ENCODE measurements at places on chromosomes 1 and 21. TPM values are rescaled to one million over a fixed set of nuclear protein-coding genes. Genes with fewer than 3 reads are reported as not detected.

GRCh38 chr1:178046591-178047270 is 47.2 kb upstream of the RASAL2 start:
- no peak overlapping the region for H3K27ac ChIP-seq
- DNase-seq: no peak
- H3K4me1 ChIP-seq: no peaks in the 10 kb centered on the region

GRCh38 chr1:41429641-41430035 is 54.8 kb downstream of the EDN2 start:
- DNase-seq: no peak
- H3K4me3 ChIP-seq: no peak overlapping the region
- no peak overlapping the region for H3K27ac ChIP-seq
- no peaks in the 10 kb centered on the region for H3K36me3 ChIP-seq
- H3K4me1 ChIP-seq: peaks cover 7% of the 10 kb centered on the region
- no peaks in the 10 kb centered on the region for H3K27me3 ChIP-seq

GRCh38 chr1:9881838-9882249 is 28.2 kb downstream of the CTNNBIP1 start:
- no peak overlapping the region for H3K4me3 ChIP-seq
- H3K36me3 ChIP-seq: no peaks in the 10 kb centered on the region
- H3K27me3 ChIP-seq: no peaks in the 10 kb centered on the region
- no peak overlapping the region for H3K27ac ChIP-seq

DNA sequence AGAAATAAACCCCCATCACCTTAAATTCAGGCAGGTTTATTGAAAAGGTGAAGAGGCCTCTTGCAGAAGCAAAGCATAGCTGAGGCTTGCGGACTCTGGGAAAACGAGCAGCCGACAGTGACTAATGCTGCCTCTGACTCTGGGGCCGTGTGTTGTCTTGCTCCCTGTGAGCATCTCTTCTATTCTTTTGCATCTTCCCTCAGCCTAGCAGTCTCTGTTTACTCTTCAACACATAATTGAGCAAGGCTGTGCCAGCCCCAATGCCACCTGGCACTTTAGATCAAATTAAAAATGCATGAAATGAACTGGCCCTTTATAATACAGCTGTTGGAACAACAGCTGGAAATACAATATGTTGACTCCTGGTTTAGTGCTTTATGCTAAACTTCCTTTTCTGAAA is 18.4 kb upstream of the REG4 start:
- no peaks in the 10 kb centered on the region for H3K36me3 ChIP-seq
- no peaks in the 10 kb centered on the region for H3K4me1 ChIP-seq
- DNase-seq: no peak
- no peaks in the 10 kb centered on the region for H3K27me3 ChIP-seq
- H3K4me3 ChIP-seq: no peak overlapping the region

Gene LAMC1
- 154 TPM for total RNA-seq

- no peaks in the 10 kb centered on the region for H3K27me3 ChIP-seq
- peaks cover 75% of the 10 kb centered on the region for H3K36me3 ChIP-seq
- DNase-seq: peak; percentile 54
- peak overlapping the region; percentile 28 for H3K27ac ChIP-seq
- H3K4me1 ChIP-seq: no peaks in the 10 kb centered on the region
Measured at GRCh38 chr21:46559291-46559983, 45.4 kb downstream of the S100B start.

Gene PEAR1
- 7.9 TPM for total RNA-seq

DNA sequence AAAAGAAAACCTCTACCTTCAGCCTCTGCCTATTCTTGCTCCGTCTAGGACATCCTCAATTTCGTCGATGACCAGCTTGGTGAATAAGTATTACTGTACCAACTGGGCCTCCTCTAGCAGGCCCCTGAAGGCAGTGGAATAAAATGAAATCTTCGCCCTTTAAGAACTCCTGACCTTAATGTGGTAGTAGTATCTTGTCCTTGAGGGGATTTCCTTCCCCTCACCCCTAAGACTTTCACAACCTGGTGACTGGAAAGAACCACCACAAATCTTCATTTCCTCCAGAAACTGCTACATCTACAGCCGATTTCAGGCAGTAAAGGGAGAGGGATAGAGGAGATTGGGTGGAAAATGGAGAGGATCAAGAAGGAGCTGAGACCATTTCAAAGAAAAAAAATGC is 1.6 kb upstream of the HAX1 start:
- no peak overlapping the region for H3K4me3 ChIP-seq
- H3K4me1 ChIP-seq: no peaks in the 10 kb centered on the region
- peaks cover 48% of the 10 kb centered on the region for H3K36me3 ChIP-seq
- DNase-seq: no peak
- H3K27ac ChIP-seq: no peak overlapping the region
- no peaks in the 10 kb centered on the region for H3K27me3 ChIP-seq

GRCh38 chr1:72498371-72498770 is 216.0 kb upstream of the NEGR1 start:
- no peak overlapping the region for H3K27ac ChIP-seq
- no peaks in the 10 kb centered on the region for H3K27me3 ChIP-seq
- H3K36me3 ChIP-seq: no peaks in the 10 kb centered on the region
- no peaks in the 10 kb centered on the region for H3K4me1 ChIP-seq
- H3K4me3 ChIP-seq: no peak overlapping the region

DNA sequence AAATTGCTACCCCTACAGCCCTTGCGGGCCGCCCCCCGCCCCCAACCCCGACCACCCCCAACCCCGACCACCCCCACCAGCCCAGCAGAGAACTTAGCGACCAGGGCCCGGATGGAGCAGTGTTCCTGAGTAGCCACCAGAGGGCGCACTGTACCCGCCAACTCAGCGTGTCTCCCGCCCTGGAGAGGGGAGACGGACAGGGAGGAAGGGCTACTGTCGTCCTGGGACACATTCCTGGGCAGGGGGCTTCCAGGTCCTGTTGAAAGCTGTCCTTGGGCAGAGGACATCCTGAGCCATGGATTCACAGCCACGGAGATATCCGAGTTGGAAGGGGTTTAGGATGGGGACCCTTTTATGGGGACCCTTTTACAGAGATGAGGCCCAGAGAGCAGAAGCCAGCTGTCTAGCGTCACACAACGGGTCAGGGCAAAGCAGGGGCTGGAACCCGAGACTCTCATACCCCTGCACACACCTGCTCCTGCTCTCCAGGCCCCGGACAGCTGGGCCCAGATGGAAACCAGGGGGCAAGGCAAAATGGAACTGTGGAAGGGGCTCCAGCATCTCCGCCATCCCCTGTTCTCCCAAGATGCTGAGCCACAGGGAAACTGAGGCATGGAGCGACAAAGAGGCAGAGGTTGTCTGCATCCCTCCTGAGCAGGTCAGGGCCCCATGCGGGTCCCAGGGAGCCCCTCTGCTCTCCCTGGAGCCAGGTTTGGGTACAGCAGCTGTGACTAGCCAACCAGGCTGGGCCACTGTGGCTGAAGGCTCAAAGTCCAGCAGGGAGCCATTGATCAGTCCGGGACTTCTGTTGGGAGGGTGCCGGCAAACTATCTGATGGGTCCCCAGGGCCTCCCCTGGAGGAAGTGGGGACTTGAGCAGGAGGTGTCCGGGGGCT is 25.0 kb upstream of the LAPTM5 start:
- peaks cover 6% of the 10 kb centered on the region for H3K4me1 ChIP-seq
- no peak overlapping the region for H3K27ac ChIP-seq
- H3K36me3 ChIP-seq: no peaks in the 10 kb centered on the region
- no peak for DNase-seq
- H3K27me3 ChIP-seq: no peaks in the 10 kb centered on the region
- H3K4me3 ChIP-seq: no peak overlapping the region

GRCh38 chr1:107047602-107048001 is 8.9 kb upstream of the PRMT6 start:
- no peaks in the 10 kb centered on the region for H3K27me3 ChIP-seq
- no peaks in the 10 kb centered on the region for H3K4me1 ChIP-seq
- H3K4me3 ChIP-seq: no peak overlapping the region
- DNase-seq: no peak
- no peaks in the 10 kb centered on the region for H3K36me3 ChIP-seq

GRCh38 chr1:29575277-29575676 is 339.0 kb downstream of the PTPRU start:
- no peaks in the 10 kb centered on the region for H3K36me3 ChIP-seq
- no peak overlapping the region for H3K27ac ChIP-seq
- no peak overlapping the region for H3K4me3 ChIP-seq
- DNase-seq: no peak
- H3K4me1 ChIP-seq: no peaks in the 10 kb centered on the region
